Esophagus muscularis mucosa (tissue), 4 donors: ENCODE measurements at places on chromosomes 1 and 21. TPM values are rescaled to one million over a fixed set of nuclear protein-coding genes. Genes with fewer than 3 reads are reported as not detected.

DNA sequence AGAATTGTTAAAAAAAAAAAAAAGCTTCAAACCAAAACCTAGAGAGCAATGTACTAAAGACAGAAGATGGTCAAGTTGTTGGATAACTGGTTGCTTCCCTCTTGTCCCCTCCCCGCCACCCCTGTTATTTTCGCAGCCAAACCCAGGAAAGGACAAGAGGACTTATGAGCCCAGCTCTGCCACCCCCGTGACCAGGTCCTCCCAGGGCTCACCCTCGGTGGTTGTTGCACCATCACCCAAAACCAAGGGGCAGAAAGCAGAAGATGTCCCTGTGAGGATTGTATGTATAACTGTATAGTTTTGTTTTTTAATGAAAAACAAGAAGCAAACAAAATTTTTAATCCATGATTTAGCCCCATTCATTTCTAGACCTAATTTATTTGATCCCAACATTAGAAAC, 69.4 kb downstream of the VPS26C start:
- H3K4me1 ChIP-seq: no peaks in the 10 kb centered on the region
- no peak overlapping the region for H3K4me3 ChIP-seq
- H3K27ac ChIP-seq: no peak overlapping the region
- no peaks in the 10 kb centered on the region for H3K27me3 ChIP-seq

- no peak overlapping the region for H3K27ac ChIP-seq
- no peak for DNase-seq
- no peak overlapping the region for H3K4me3 ChIP-seq
- no peaks in the 10 kb centered on the region for H3K27me3 ChIP-seq
- no peaks in the 10 kb centered on the region for H3K36me3 ChIP-seq
Measured at GRCh38 chr1:60746278-60746791, 336.0 kb upstream of the NFIA start.

- H3K27ac ChIP-seq: no peak overlapping the region
- H3K36me3 ChIP-seq: no peaks in the 10 kb centered on the region
- peaks cover 4% of the 10 kb centered on the region for H3K4me1 ChIP-seq
- DNase-seq: no peak
- no peak overlapping the region for H3K4me3 ChIP-seq
- no peaks in the 10 kb centered on the region for H3K27me3 ChIP-seq
Measured at GRCh38 chr1:50175719-50176639, 67.3 kb downstream of the ELAVL4 start.

- peak overlapping the region; percentile 52 for H3K4me3 ChIP-seq
- DNase-seq: no peak
- no peaks in the 10 kb centered on the region for H3K36me3 ChIP-seq
- peaks cover 31% of the 10 kb centered on the region for H3K4me1 ChIP-seq
Measured at GRCh38 chr1:234970731-234971476, 157.7 kb downstream of the TOMM20 start.

GRCh38 chr1:153174624-153175023, 23.9 kb upstream of the SPRR2G start:
- H3K4me1 ChIP-seq: no peaks in the 10 kb centered on the region
- H3K36me3 ChIP-seq: no peaks in the 10 kb centered on the region
- DNase-seq: no peak
- no peaks in the 10 kb centered on the region for H3K27me3 ChIP-seq

GRCh38 chr1:15246960-15247614, at the start of gene FHAD1:
Gene FHAD1, plus strand, starts transcription at chr1:15247223. Its CDS starts 4,562 bp downstream, at chr1:15251785.
- peak within 1 kb of the TSS; percentile 50 for H3K4me3 ChIP-seq
- H3K4me1 ChIP-seq: peaks cover 51% of the 10 kb centered on the region

DNA sequence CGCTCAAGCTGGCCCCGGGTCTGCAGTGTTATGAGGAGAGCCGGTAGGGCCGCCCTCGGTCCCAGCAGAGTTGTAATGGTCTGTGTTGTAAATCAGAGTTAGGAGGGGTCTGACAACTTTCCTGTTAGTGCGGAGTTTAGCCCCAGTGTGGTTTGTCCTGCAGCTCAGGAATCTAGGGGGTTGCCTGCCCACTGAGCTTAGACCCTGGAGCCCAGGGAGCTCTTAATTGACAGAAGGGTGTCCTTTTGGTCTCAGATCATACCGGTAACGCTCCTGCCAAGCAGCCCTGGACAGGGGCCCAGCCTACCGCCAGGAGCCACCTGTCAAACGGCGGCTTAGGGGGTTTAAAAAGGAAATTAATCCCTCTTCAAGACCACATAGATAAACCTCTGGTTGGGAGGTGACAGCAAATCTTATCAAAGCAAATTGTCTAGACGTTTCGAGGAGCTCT, 164.4 kb downstream of the DYRK1A start:
- H3K27me3 ChIP-seq: no peaks in the 10 kb centered on the region
- H3K36me3 ChIP-seq: no peaks in the 10 kb centered on the region
- no peak overlapping the region for H3K27ac ChIP-seq

DNA sequence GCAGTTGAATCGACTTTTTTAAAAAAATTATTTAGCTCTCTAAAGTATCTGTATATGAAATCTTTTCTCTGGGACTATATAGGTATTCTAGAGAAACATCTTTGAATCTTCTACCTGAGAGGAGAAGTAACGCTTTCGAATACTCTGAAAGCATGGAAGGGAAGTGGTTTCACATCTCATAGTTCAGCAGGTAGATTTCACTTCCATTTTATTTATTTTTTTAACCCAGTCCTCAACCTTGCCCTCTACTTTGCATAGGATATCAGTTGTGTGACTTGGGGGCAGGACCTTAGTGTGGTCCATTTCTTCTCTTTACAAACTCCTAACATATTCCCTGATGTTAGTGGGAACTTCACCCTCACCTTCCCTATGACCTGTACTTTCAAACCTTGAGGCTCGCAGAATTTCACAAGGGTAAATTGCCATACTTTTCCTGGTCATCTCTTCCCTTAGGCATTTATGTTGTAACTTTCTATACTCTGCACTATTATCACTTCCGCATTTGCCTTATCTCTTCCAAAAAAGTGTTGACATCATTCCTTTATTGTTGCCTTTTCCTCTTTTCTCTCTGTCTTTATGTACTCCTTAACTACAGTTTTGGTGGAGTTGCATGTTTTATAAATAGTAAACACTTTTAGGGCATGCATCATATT, 1208.5 kb upstream of the ADGRL4 start:
- H3K4me1 ChIP-seq: peaks cover 10% of the 10 kb centered on the region
- H3K27ac ChIP-seq: no peak overlapping the region
- DNase-seq: no peak
- H3K36me3 ChIP-seq: no peaks in the 10 kb centered on the region

DNA sequence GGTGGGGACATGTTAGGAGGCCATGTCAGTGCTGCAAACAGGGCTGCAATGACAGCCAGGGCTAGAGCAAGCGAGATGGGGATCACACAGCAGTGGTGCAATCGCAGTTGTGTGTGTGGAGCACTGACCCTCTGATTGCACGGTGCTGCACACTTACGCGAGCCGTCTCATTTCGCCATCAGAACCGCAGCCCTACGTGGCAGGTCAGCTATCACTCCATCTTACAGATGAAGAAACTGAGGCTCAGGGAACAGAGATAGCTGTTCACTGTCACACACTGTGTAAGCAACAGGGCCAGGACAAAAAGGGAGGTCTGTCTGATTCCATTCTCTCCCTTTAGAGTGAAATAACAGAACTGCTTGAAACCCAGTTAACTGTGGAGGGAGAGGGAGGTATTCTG, 104.8 kb upstream of the SLC45A1 start:
- no peaks in the 10 kb centered on the region for H3K36me3 ChIP-seq
- no peaks in the 10 kb centered on the region for H3K27me3 ChIP-seq
- peak overlapping the region; percentile 83 for H3K27ac ChIP-seq
- peaks cover 42% of the 10 kb centered on the region for H3K4me1 ChIP-seq
- H3K4me3 ChIP-seq: no peak overlapping the region

GRCh38 chr1:201554789-201555592, 16.1 kb downstream of the NAV1 start:
- no peaks in the 10 kb centered on the region for H3K36me3 ChIP-seq
- H3K4me3 ChIP-seq: no peak overlapping the region
- H3K4me1 ChIP-seq: peaks cover 69% of the 10 kb centered on the region
- H3K27ac ChIP-seq: no peak overlapping the region
- no peak for DNase-seq

DNA sequence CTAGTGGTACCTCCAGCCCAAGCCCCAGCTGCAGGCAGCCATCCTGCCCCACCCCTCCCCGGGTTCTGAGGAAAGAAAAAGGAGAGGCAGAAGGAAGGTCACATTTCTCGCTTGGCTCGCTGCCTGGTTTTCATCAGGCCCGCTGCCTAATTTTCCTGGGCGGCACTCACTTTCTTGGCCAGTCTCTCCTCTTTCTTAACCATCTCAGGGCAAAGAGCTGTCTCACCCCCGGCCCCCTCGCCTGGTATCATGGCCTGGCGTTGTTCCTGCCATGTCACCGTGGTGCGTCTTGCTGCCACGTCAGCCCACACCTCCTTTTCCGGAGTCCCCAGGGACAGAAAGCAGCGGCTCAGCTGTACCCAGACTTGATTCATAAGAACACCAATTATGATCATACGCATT, 26.6 kb upstream of the CASZ1 start:
- no peak for DNase-seq
- peaks cover 34% of the 10 kb centered on the region for H3K27me3 ChIP-seq
- H3K4me3 ChIP-seq: no peak overlapping the region
- peaks cover 19% of the 10 kb centered on the region for H3K4me1 ChIP-seq
- H3K27ac ChIP-seq: no peak overlapping the region

DNA sequence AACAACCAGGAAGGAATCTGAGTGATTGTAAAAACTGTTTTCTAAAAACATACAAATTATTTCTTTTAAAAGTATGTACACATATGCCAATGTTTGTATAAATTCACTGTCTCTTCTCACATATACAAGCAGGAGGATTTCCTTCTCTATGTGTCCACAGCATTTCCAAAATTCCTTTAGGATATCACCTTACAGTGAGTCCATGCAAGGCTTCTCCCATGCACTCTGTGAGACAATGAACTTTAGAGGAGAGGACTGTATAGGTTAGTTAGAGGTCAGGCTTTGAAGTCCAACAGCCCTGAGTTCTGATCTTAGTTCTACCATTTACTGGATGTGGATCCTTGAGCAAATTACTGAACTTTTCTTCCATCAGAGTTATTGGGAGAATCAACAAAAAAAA, 34.1 kb upstream of the USH2A start:
- no peak overlapping the region for H3K27ac ChIP-seq
- H3K4me3 ChIP-seq: no peak overlapping the region
- H3K4me1 ChIP-seq: peaks cover 9% of the 10 kb centered on the region
- no peak for DNase-seq
- H3K36me3 ChIP-seq: no peaks in the 10 kb centered on the region

DNA sequence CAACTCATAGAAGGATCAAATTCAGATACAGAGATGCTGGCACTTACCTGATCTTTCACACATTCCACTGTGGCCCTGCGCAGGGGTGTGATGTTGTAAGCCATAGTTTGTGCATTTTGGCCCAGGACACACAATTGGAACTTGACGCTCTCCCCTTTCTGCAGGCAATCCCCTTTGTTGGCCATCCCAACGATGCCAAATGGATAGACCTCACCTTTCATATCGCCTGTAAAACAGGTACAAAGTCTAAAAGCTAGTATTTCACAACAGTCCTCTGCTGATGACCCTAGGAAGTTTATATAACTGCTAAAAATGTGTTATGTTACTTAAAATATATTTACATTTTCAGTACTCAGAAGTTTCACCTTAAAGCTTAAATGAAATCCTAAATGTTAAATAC, 3.9 kb upstream of the NRAS start:
- H3K36me3 ChIP-seq: peaks cover 78% of the 10 kb centered on the region
- no peaks in the 10 kb centered on the region for H3K27me3 ChIP-seq
- no peak overlapping the region for H3K27ac ChIP-seq
- H3K4me3 ChIP-seq: no peak overlapping the region
- no peak for DNase-seq

Gene TNFSF4
- total RNA-seq: 2.3 TPM

Gene GUCA2B
- not detected for total RNA-seq

Gene MTMR11
- 11.1 TPM for total RNA-seq

Gene DAB1
- total RNA-seq: 0.42 TPM
